Retina (tissue), 1 donor: ENCODE measurements at places on chromosomes 2 and 18.
A peak's percentile ranks its signal among the peaks of the same experiment; 100 is the strongest.

- no peak for DNase-seq
These were observed 254.0 kb upstream of the RBMS1 start for GRCh38 chr2:160747501-160748170.

- no peak for DNase-seq
These were observed 392.4 kb downstream of the TXNL1 start for GRCh38 chr18:56245866-56246580.

DNA sequence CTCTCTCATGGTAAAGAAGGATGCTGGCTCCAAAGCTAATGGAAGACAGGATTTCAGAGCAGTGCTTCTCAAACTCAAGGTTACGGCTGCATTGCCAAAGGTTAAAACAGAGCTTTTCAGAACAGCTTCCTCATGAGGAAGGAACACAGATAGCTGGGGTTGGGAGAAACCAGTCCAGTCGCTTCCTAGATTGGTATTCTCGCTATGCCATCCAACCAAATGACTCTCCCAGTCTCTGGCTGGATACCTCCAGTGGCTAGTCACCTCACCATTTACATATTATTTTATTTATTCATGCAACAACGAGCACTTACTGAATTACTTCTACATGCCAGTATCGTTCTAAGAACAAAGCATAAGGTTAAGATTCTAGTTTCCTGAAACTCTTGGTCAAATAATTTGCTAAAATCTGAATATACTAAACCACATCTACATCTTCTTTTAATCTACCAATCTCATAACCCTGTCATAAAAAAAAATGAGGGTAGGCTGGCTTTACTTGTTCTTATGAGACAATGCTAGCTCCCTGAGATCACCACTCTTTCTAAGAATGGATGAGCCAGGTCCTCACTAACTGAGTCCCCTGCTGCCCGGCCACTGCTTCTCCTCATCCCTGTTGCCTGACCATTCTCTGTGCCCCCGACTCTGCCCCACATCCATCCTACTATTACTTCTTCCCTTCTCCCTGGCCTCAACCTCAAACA, 20.4 kb downstream of the KDSR start:
- no peak for DNase-seq

DNA sequence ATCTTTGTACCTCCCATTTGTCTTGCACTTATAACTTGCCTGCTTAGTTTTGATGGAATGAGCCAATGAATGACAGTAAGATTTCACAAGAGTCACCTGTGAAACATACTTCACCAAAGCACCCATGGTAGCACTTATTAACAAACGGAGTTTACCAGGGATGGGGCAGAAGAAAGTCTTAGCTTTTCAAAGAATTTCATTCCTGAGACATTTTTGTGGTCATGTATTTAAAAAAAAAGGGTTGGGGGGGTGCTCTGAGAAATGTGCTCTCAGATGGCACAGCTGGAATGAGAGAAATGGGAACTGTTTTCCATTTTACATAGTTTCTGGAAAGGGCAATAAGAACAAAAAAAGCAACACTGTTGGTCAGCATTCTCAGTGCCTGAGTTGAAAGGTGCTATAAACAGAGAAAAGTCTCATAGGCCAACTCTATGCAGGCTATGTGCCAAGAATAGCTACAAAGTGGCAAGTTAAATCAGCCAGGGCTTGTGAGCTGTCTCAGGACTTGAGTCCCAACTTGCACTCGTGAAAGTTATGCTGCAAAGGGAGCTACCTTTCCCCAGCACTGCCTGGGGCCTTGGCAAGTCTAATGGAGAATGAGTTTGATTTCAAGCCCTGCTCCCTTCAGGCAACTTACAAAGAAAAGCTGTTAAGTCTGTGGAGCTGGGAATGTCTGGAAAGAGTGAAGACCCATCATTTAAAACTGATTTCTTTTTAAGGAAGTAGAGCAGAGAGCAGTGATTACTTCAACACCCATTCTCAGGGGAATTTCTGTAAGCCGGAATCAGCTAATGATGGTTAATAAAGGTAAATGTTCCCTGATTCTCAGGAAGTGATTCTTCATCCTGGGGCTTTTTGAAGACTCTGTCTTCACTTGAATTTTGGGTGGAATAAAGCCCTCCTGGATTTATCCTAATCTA, 170.6 kb downstream of the SLC8A1 start:
- no peak for DNase-seq

- peak; percentile 57 for DNase-seq
These were observed 23.6 kb downstream of the FAM171B start for GRCh38 chr2:186717320-186718007.

- DNase-seq: no peak
These were observed 152.8 kb upstream of the COPS8 start for GRCh38 chr2:236932831-236933361.

DNA sequence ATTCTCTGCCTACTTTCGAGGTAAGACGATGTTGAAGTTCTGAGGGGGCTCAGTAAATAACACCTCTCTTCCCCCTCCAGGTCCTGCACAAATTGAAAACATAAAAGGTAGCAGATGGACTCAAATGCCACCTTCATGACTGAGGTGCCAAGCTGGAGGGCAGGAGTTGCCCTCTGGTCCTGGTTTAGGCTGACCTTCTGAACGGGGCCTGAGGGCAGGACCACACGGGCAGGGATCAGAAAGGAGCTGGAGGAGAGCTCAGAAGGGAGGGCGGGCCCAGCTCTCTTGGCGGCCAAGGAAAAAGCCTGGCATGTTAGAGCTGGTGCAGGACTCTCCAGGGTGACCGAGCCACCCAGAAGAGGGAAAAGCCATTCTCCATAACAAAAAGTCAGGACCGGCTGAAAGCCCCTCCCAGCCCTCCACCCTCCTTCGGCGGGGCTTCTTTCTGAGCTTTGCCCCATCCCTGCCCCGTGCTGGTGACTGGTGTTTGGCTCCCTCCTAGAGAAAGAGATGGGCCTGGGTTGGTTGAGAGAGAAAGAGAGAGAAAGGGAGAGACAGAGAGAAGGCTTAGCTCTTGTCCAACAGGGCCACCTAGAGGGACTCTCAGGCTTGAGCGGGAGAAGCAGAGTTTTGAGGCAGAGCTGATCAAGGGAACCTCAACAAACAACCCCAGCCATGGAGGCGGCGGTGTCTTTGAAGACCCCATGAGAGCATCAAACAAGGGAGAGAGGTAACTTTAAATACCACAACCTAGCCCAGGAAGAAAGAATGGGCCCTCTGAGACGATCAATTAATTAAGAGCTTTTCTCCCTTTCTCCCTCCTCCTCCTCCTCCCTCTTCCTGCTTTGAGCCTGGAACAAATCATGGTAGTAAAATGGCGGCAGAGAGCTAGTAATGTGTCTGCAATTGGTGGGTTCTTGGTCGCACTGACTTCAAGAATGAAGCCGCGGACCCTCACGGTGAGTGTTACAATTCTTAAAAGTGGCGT, 50.8 kb downstream of the WIPF1 start:
- DNase-seq: no peak
